NCI-H1105 treated with DMSO at 0.1 percent for 48 hours (cell line): ENCODE measurements at places on chromosomes 12 and 14.
A peak's percentile ranks its signal among the peaks of the same experiment; 100 is the strongest.

GRCh38 chr14:33833706-33834465, 117.0 kb downstream of the EGLN3 start:
- no peak for DNase-seq

DNA sequence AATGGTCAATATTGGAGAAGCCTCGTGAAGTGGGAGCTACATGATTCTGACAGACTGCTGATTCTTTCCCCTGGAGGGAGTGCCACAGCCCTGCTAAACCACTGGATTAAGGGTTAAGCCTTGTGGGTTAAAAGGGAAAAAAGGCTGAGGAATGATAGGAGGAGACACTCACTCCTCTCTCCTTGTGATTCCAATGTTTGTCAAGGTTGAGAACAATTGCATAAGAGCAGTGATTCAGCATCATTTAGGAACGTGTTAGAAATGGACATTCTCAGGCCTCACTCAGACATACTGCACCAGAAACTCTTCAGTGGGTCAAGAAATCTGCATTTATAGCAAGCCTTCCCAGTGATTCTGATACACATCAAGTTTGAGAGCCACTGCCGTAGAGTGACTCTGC, 87.8 kb upstream of the GZMB start:
- DNase-seq = no peak

DNA sequence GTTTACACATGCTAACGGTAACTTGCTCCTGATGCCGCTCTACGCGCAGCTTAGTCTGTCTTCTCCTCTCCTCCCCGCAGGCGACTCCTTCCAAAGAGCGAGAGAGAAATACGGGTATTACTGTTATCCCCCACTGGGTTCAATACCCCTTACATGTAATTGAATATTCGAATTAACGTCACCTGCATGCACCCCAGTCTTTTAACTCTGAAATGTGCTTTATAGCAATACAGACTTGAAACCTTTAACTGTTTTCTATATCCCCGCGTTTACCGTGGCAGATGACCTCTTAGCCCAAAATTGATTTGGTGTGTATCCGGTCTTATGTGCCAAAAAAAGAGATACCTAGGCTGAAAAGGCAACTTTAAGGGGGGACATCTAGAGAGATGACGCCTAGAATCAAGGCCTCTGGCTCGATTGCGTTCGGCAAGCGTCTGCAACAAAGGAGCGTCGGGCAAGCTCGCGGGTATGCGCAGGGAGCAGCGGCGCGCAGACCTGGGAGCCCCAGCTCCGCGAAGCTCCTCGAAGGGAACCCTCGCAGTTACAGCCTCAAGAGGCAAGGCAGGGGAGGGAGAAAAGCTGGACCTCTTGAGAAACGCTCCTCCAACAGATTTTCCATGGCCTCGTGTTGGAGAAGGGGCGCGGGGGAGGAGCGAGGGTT, 6.8 kb upstream of the FOXG1 start:
- no peak for DNase-seq

DNA sequence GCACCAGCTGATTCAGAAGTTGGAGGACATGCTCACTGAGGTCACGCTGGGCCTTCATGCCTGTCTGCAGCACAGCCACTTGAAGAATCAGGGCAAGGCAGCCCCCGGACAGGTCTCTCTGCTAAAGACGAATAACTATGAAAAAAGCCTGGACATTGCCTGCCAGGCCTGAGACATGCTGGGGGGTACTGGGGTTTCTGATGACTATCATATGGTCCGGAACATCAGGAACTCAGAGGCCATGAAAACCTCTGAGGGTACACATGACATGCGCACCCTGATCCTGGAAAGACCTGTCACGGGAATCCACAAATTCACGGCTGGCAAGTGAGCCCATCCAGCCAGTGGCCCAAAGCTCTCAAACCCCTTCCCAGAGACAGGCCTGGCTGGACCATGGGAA, 8.8 kb upstream of the C12orf42 start:
- no peak for DNase-seq

- no peak for DNase-seq
Measured at GRCh38 chr14:86944434-86944833, 1048.5 kb downstream of the GALC start.

GRCh38 chr12:29546000-29546399, 48.5 kb upstream of the OVCH1 start:
- DNase-seq = no peak

- DNase-seq = no peak
Measured at GRCh38 chr12:12127304-12127703, 56.6 kb downstream of the BCL2L14 start.

GRCh38 chr14:97270308-97270707, 473.1 kb downstream of the VRK1 start:
- no peak for DNase-seq

DNA sequence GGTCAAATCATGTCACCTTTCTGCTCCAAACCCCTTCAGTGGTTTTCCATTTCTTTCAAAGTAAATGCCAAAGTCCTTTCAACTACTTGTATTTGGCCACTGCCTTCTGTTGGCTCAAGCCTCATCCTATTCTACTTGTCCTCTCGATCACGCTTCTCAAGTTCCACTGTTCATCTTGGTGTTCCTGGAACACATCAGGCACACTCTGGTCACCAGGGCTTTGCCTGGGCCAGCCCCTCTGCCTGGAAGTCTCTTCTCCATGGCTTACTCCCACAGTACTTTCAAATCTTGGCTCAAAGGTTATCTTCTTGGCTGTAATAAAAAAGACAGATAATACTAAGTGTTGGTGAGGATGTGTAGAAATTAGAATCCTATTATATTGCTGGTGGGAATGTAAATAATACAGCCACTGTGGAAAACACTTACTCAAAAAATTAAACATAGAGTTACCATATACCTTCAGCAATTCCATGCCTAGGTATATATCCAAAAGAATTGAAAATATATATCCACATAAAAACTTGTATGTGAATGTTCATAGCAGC, 17.3 kb upstream of the PPFIBP1 start:
- no peak for DNase-seq

- DNase-seq = no peak
Measured at GRCh38 chr14:100148837-100149731, 10.4 kb downstream of the DEGS2 start.

DNA sequence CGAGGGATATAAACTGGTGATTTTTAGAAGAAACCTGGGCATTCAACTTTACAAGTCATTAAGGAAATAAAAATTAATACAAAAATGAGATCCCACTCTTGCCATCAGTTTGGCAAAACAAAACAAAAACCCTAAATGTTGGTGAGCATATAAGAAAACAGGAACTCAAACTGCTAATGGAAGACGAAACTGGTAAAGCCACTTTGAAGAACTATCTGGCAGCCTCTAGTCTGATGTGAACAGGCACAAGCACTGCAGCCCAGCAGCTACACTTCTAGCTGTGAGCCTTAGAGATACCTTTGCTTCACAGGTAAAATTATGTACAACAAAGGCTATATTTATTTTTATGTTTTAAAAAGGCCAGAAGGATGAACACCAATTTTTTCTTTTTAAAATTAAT, 459.6 kb downstream of the ZFP36L1 start:
- no peak for DNase-seq

DNA sequence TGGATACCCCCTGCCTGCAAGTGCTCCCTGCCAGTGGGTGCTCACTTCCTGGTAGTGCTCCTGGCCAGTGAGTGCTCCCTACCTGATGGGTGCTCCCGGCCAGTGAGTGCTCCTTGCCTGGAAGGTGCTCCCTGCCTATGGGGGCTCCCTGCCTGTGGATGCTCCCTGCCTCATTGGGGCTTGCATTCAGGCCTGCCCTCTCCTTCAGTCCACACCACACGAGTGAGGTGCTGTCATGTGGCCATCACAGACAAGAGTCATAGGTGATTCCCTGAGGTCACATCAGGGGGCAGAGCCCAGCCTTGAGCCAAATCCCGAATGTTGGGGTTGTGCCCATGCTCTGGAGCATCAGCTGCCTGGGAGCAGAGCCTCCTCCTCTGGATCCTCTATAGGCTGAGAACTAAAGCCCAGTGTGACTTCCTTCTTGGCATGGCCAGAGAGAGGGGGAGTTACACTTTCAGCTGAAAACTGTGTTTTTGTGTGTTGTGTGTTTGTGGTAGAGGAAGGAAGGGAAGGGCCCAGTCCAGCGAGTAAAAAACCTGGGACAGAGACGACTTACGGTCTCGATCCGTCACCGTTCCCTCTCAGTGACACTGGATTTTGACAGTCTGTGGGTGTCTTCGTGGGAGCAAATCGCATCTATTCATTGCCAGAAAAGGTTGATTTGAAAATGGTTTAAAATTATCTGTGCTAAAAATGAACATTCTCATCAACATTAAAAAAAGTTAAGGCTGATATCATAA, 136.0 kb downstream of the ADGRD1 start:
- no peak for DNase-seq

- peak; percentile 89 for DNase-seq
Measured at GRCh38 chr14:91374879-91375702, 42.5 kb downstream of the CCDC88C start.

GRCh38 chr12:104649921-104650320, 193.2 kb downstream of the CHST11 start:
- no peak for DNase-seq

- no peak for DNase-seq
Measured at GRCh38 chr14:97697772-97698171, 900.6 kb downstream of the VRK1 start.

GRCh38 chr14:99968191-99968920, 96.9 kb upstream of the EVL start:
- no peak for DNase-seq

- DNase-seq = peak; percentile 93
Measured at GRCh38 chr12:123267991-123268843, 3.4 kb downstream of the CDK2AP1 start.

DNA sequence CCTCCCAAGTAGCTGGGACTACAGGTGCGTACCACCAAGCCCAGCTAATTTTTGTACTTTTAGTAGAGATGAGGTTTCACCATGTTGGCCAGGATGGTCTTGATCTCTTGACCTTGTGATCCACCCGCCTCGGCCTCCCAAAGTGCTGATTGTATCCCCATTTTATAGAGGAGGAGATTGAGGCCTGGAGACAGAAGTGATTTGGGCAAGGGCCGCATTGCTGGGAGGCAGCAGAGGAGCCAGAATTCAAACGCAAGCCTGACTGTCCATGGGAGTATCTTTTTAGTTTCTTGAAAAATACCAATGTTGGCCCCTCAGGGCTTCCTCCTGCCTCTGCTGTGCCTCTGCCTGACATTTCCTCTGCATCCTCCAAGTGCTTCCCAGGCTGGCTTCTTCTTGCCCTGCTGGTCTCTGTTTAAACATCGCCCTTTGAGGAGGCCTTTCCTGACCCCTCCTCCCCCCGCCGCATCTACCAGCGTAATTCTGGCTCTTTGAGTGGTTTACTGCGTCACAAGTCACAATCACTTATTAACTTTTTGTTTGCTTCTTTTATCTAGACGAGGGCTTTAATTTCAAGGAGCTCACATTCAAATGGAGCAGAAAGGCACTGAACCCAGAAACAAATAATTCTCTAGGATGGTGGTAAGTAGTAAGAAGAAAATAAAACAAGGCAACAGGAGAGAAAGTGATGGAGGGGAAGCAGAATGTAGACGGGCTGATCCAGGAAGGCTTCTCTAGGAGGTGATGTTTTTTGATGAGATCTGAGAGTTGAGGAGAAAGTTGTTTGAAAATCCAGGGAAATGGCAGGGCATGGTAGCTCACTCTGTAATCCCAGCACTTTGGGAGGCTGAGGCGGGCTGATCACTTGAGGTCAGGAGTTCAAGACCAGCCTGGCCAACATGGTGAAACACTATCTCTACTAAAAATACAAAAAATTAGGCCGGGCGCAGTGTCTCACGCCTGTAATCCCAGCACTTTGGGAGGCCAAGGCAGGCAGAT, 91.0 kb upstream of the MED13L start:
- DNase-seq = no peak

DNA sequence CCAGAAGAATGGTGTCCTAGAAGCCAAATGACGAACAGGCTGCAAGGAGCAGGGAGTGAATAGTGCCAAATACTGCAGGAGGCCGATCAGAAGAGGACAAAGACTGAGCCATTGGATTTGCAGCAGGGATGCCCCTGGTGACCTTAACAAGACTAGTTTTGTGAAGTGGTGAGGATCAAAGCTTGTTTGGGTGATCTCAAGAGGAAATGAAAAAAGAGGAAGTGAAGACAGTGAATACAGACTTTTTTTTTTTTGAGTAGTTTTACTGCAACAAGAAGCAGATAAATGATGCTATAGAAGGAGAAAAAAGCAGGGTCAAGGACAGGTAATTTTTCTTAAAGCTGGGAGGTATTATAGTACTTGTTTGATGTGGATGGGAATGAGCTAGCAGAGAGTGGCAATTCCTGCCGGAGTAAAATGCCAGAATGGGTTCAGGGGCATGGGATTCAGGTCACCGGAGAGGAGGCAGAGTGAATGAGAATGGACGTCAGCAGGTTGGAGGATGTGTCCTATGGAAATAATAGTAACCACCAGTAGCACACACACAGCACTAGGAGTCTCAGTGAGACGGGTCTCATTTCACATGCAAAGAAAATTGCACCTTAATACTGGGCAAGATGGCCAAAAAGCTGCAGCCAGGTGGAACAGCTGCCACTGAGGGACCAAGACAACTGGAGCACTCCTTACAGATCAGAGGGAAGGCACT, 345.8 kb upstream of the CCDC196 start:
- no peak for DNase-seq

GRCh38 chr12:123678981-123679380, 8.1 kb downstream of the TCTN2 start:
- DNase-seq = no peak

DNA sequence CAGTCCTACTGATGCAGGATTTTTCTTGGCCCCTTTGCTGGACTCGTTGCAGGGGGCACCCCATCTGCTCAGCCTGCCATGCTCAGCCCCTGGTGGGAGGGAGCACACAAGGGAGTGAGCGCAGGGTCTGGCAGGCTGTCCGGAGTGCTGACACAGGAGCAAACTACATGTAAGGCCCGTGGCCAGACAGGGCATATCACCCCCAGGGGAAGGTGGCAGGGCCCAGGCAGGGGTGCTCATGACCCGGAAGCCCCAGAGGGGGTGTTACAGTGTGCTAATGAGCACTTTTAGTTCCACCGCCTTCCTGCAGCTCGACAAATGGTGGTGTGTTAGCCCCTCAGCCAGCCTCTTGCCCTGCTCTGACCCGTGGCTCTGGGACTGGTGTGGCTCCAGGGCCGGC, 645.6 kb upstream of the TMEM132C start:
- no peak for DNase-seq
